Anterior cingulate cortex (tissue), 58 donors: ENCODE measurements at places on chromosomes 2 and 18.

DNA sequence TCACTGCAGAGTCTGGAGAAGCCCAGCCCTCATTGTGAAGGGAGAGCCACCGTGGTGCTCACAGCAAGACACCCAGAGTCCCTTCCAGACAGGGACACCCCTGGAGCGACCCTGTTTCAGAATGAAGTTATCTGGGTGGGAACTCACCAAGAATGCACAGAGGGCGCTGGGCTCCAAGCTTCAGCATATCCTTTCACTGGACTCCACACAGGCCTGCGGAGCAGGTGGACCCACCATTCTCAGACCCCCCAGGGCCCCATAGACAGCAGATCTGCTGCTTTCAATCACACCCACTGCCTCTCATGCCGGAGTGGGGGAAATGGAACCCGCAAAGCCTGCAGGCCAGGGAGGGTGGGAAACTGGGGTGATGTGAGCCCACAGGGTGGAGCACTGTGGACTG lies 87.8 kb downstream of the RRM2 start:
- DNase-seq: no peak

DNA sequence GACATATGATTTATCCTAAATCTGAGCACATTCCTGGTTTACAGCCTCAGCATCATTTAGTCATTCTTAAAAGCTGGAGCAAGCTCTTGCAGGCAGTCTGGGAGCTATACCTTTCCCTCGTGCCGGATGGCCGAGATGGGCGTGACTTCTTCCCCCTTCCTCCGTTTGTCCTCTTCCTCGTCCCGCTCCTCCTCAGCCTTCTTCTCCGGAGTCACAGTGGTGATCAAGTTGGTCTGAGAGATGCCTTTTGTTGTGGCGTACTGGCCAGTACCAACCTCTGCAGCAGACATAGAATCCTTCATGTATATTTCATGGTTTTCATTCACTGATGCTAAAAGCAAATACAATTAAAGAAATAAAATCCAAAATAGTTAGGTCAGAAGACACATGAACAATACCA lies 124.1 kb upstream of the ZBTB14 start:
- DNase-seq: no peak

DNA sequence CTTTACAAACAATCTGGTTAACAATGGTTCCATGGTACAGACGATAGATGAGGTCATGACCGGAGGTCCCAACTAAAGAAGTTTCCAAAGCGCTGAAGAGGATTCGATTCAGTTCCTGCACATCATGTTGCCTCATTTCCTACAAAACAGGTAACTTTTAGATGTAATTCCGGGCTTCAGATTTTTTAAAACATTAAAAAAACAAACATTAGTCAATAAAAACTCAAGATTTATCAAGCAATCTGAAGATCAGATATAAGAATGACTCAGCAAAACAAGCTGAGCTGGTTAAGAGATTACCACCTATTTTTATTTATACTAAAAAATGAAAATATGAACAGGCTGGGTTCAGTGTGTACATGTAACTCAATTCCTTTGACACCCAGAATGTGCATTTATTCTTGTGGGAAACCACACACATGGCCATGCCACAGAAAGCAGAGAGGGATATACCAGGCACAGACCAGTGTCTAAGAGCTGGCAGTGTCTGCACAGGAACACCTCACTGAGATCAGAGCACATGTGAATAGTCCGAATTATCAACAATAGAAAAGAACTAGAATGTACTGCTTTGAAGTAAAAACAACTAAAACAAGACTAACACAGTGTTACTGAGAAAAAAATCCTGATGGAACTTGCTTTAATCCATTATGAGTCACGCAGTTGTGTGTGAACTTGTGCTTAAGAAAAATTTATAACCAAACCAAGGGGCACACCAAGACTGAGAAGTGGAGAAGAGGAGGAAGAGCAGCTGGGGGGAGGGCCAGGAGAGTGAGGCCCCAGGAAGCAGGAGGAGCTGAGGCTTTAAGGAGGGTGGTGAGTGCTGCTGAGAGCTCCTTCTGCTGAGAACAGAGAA lies 9.5 kb downstream of the USP40 start:
- no peak for DNase-seq

GRCh38 chr2:32627441-32627813 lies 423 bp upstream of the TTC27 start:
- DNase-seq: peak; percentile 33

GRCh38 chr2:134190807-134191203 lies 63.1 kb upstream of the MGAT5 start:
- DNase-seq: peak; percentile 27

DNA sequence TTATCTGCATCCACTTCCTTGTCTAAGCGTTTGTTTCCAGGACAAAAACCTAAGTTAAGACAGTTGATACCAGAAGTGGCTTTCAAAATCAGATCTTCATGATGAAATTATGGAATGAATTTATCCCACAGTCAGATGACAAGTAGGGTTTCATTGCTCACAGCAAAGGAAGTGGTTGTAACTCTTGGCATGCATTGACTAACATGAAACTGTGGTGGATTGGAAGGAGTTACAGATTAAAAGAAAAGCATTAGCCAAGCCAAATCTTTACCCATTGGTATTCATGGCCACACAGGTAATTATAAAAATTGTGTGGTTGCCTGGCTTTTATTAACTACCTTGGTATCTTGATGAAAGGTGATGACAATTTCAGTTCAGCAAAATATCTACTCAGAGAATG lies 438.0 kb upstream of the NXPH2 start:
- no peak for DNase-seq

GRCh38 chr2:61450144-61450543 lies 20.7 kb downstream of the USP34 start:
- no peak for DNase-seq

GRCh38 chr2:239878686-239879085 lies 146.5 kb downstream of the NDUFA10 start:
- no peak for DNase-seq

- no peak for DNase-seq
Observed at GRCh38 chr2:112474844-112475486, 7.0 kb upstream of the TTL start.

DNA sequence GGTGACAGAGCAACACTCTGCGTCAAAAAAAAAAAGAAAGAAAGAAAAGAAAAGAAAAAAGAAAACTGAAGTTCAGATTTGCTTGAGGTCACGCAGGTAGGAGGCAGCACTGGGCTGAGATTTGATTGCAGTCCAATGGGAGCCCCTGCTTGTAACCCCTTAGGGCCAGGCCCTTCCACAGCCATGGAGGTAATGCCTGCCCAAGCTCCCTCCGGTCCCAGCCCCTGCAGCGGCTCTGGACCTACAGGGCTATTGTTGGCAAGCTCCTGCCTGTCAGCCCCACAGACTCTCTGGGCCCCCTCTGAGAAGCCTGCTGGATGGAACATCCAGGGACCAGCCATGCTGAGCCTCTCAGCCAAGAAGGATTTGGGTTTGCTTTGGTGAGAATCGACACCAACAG lies 12.2 kb downstream of the ZFP36L2 start:
- no peak for DNase-seq

DNA sequence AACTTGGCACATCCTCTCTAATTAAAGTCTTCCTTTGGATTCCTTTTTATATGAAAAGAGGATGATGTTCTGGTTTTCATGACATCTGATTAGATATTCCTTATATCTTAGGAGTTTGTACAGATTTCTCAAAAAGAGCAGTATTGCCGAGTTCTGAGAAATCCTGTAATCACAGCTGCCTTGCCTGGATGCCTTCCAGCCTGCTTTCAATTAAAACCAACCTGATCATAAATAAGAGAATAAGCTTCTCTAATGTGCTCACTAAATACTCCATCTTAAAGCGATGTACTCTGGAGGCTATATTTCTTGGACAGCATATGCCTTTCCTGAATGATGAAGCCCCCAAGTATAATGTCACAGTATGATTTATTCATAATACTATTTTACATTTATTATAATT lies 1203.8 kb upstream of the PIK3C3 start:
- DNase-seq: no peak

DNA sequence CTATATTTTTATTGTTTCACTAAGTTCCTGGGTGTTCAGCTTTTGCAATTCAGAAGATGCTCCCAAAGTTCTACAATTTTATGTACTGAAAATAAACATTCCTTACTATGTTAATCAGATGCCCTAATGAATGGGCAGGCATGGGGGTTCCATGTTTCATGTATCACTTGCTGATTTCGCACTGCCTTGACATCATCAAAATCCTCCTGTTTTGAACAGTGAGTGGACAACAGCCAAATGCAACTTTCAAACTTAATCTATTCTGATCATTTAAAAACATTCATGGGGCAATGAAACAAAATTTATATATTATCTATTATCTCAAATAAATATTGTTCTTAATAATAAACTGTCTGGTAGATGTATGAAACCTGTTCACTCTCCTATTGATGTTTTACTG lies 43.2 kb downstream of the ZEB2 start:
- DNase-seq: no peak

GRCh38 chr2:31413862-31414550 lies 536 bp downstream of the XDH start:
- DNase-seq: no peak

- DNase-seq: no peak
Observed at GRCh38 chr2:127594116-127594591, 51.8 kb upstream of the GPR17 start.

- no peak for DNase-seq
Observed at GRCh38 chr18:35045121-35045520, 3.9 kb downstream of the MAPRE2 start.

GRCh38 chr18:44386401-44386800 lies 294.3 kb upstream of the SETBP1 start:
- no peak for DNase-seq

- no peak for DNase-seq
Observed at GRCh38 chr18:2978661-2979106, 34.3 kb downstream of the LPIN2 start.

- no peak for DNase-seq
Observed at GRCh38 chr18:25464227-25464626, 112.3 kb upstream of the ZNF521 start.

- no peak for DNase-seq
Observed at GRCh38 chr2:200713704-200714064, 98.0 kb upstream of the BZW1 start.

- no peak for DNase-seq
Observed at GRCh38 chr2:133581010-133581760, 12.9 kb upstream of the NCKAP5 start.

DNA sequence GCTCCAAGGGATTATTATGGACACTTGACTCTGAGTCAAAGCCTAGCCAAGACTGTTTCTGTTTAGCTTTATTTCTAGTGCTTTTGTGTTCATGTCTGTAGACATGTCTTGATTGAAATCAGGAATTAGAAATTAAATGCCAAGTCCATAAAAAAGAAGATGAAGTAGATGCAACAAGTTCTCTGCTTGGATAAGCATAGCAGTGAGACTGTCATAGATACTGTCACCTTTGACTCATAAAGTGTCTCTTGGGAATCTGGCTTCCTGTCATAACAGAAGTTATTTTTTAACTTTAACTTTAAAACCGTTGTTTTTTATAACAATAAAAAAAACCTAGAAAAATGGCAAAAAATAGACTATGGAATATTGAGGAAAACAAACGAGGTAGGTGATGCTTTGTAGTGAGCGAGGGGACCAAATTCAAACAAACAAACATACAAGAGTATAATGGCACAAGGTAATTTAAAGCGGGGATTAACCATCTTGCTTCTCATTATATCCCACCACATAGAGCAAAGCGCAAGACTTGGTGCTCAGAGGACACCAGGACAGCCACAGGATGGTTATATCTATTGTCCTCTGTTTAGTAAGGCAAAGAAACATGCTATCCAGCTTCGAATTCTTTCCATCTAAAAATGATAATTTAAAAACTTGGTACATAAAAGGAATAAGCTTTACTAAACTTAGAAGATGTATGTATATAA lies 64.6 kb downstream of the CD226 start:
- DNase-seq: no peak

GRCh38 chr2:230601510-230601909 lies 111.1 kb upstream of the CAB39 start:
- no peak for DNase-seq

DNA sequence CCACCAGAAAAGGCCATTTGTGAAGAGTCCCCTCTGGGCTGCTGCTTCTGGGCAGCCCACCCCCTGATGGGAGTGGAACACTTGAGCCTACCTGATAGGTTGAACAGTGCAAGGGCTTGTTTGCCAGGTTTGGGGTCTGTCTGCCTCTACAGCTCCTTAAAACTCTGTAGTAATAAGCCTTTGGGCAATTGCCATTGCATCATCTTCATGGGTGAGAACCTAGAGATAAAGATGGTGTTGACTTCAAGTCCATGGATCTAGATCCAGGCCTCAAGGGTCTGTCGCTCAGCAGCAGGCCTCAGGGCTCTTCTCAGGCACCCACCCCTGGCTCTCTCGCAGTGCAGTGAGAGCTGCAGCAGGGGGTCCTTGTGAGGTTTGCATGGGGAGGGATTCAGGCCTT lies 47.1 kb upstream of the MCFD2 start:
- DNase-seq: no peak

DNA sequence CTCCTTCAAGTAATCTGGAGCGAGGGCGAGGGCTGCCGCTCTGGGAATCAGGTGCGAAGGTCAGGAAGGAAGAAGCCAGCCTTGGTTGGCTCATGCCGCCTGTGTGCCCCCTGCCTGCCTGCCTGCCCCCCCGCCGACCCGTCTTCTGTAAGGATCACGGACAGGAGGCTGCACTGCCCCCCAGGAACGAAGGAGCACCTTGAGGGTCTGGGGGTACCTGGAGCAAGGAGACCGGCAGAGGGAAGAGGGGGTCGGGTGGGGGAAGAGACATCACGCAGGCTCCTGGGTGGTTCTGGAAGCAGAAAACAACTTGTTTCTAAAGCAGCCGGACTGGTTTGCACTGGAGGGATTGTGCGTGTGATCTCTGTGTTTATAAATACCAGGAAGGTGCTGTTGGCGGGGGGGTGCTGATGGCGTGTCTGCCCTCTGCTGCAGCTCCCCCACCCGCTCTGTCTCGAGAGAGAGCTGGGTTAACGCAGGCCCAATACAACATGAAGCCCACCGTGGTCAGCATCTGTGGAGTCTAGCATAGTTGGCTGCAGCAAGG lies 1.7 kb downstream of the FOSL2 start:
- DNase-seq: no peak

GRCh38 chr2:54371460-54372065 lies 84.6 kb upstream of the SPTBN1 start:
- DNase-seq: no peak

- no peak for DNase-seq
Observed at GRCh38 chr2:65917986-65918385, 485.6 kb upstream of the SPRED2 start.

GRCh38 chr2:43057026-43057741 lies 169.2 kb downstream of the ZFP36L2 start:
- peak; percentile 69 for DNase-seq

GRCh38 chr2:120437604-120438000 lies 91.7 kb downstream of the INHBB start:
- no peak for DNase-seq

- DNase-seq: no peak
Observed at GRCh38 chr2:41782306-41783158, 265.3 kb upstream of the PKDCC start.

GRCh38 chr18:6747646-6748045 lies 18.1 kb downstream of the ARHGAP28 start:
- no peak for DNase-seq
